Amniotic stem cell (primary cell): ENCODE measurements at places on chromosomes 3 and 15.

- no peak for DNase-seq
Observed at GRCh38 chr3:43260412-43260811, 25.9 kb upstream of the SNRK start.

DNA sequence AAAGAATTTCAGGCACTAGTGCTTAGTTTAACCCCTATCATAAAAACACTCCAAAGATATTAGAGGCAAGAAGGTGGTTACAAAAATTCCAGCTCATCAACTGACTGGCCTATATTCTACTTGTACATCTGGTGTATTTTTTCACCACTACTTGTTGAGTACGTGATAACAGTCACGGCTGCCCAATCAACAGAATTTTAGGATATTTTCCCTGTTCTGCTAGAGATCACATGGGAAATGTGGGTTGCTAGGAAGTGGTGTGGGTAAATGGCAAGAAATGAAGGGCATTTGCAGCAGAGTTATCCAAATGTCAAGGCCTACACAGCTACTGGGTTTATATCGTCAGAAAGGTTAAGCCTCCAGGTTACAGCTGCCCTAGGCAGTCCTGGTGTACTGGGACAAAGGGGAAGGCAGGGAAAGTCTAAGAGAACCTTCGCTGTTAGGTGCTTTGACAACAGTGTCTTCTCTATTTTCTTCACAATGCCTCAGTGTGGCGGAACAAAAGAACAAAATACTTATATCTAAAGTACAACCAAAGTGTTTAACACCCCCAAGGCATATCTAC lies 81.9 kb downstream of the FMN1 start:
- DNase-seq = no peak

DNA sequence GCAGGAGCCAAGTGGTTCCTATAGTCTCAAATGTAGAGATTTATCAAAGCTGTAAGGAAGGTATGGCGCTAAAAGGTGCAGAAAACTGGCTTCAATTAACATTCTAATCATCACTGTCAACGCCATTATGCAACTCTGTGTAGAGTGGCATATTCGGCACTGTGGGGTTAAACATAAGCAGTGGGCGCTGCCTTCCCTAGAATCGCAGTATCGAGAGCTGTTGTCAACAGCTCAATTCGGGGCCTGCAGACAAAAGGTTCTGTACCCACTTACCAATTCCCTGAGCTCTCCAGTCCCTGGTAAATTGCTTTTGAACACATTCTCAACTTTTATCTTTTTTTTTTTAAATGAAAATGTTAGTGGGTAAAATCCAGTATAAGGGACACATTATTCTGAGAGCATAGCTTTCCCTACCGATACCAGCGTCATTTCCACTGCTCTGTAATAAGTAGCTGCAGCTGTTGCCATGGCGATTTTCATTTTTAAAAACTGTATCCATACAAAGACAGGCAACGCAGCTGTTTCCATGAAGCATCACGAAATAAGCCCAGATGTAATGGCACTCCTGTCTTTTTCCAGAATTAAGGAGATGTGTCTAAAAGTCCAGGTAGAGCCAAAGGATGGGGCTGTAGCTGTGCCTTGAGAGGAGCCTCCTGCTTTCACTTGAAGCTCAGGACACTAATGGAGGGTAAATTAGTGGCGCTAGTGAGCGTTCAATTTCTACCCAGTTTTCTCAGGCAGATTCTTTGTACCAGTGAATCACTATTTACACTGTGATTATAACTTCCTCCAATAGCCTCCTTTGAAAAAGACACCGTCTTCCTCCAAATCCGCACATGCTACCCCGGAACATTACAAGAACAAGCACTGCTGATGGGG lies 250.3 kb downstream of the SLC9A9 start:
- no peak for DNase-seq

GRCh38 chr3:169871129-169871886 lies 1.6 kb upstream of the LRRC31 start:
- DNase-seq = no peak

- no peak for DNase-seq
Observed at GRCh38 chr3:30135190-30135589, 471.2 kb upstream of the TGFBR2 start.

- DNase-seq = no peak
Observed at GRCh38 chr3:121660356-121661171, at the start of gene HCLS1. TSS of gene HCLS1 (minus strand) at chr3:121660903. CDS start at chr3:121658347, 2,556 bp downstream.

DNA sequence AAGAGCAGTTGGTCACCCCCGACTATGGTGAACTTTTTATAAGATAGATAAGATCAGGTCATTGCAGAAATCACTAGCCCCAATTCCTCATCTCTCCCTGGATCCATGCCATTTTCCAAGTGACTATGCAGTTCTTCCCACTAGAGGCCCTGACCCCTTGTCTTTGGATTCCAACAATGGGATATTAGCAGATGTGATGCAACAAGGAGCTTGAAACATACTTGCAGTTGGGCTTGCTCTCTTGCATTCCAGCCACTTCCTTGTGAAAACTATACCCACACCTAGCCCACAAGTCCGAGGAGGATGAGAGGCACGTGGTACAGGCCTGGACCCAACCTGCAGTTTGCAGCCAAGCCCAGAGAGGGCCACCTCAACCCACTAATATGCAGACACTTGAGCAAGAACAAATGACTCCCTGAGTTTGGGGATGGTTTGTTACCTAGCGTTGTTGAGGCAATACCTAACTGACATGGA lies 60.6 kb downstream of the SUCLG2 start:
- DNase-seq = no peak

DNA sequence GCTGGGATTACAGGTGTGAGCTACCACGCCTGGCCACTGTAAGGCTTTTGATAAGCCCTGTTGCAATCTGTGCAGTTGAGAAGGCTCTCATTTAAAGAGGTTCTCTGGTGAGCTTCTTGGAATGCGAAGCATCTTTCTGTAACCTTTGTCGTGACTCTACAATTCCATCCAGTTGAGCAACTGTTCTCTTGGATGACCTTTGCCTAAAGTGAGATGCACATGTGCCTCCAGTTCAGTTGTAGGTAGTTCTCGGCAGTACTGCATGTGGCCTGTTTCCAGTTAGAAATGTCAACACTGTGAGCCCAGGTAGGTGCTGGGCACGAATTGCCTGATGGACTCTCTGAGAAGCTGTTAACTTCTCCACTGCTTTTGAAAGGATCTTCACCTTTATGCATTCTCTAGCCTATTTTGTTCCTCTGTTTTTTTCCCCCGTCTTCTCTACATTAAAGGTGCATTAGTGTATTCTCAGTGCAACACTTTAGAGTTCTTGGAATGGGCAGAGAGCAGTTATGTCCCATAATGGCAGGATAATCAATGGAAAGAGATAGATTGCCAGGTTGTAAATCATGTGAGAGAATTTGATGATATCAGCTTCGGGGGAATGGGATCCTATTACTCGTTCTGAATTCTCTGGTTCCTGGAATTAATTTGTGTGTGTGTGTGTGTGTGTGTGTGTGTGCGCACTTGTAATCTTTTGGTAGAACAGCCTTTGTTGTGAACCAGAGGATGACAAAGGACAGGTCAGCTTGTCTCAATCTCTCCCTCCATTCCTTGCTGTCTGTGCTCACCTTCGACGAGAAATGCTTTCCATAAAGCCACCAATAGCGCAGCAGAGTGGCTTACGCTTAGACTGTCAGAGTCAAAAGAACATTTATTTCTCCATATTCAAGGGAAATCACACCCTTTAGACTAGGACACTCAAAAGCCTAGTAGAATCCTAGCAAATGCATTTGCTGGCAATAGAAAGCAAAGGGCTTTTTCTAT lies 51.1 kb downstream of the PTPRG start:
- no peak for DNase-seq

DNA sequence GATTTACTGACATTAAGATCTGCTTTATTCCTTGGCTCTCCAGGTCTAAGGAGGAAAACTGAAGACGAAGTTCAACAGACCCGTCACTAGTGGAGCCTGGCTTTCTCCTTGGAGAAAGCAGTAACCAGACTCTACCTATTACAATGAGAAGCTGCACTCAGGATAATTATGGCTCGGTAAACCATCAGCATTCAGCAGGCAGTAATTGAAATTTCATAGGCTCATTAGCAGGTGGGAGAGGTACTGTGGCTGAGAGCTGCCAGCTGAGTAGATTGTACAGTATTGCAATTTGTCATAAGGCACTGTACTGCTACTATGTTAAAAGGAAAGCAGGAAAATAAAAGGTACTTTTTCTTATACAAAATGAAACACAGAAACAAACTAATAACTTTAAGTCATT lies 51.2 kb downstream of the CHAC1 start:
- DNase-seq = no peak

- DNase-seq = no peak
Observed at GRCh38 chr3:136667081-136667480, 85.1 kb downstream of the STAG1 start.

DNA sequence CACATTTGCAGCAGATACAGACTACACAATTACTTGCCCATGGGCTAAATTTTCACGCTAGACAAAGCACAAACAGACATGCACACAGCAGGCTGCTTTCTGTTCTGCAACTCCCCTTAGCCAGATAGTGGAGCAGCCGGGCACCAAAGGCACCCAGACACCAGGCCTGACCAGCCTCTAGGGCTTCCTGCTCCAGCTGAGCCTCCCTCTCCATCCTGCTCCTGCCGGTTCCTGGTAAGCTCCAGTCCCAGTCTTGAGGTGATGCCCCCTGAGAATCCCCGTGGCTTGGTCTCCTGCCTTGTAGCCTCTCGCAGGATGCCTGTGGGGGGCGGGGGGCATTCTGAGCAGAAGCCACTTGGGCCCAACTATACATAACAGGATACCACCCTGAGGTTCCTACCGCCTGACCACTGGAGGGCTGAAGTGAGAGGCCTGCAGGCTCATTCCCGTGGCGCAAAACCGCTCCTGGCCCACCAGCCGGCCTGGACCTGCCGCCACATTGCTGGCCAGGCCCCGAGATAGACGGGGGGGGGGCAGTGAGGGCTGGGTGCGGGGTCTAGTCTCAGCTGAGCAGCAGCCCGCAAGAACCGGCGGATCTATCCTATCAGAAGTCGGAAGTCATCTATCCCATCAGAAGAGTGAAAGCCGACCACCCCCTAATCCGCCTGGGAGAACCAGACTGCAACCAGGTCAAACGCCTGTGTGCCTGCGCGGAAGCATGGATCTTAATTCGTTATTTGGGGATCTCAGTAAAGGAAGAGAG lies 3.9 kb downstream of the FOXL2 start:
- no peak for DNase-seq

GRCh38 chr3:170418422-170419398 lies at the start of gene CLDN11:
TSS of gene CLDN11 (plus strand) at chr3:170418868. CDS start at chr3:170419067, 199 bp downstream.
- DNase-seq = no peak

GRCh38 chr15:69991551-69991980 lies 106.2 kb downstream of the TLE3 start:
- DNase-seq = no peak

DNA sequence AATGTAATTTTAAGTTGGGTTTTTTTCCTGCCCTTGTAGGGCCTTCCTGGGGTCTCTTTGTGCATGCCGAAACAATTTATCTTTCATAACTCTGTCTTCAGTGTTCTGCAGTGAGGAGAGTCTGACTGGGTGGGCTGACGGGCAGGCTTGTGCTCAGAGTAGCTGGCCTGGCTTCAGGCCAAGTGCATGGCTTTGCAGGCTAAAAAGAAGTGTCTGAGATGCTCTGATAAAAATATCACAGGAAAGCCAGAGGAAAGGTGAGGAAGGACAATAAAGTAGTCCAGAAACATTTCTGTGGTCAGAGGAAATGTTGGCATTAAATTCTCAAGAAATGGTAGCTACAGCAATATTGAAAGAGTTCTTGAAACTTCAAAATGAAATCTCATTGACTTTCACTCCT lies 25.5 kb downstream of the ST3GAL6 start:
- DNase-seq = no peak

DNA sequence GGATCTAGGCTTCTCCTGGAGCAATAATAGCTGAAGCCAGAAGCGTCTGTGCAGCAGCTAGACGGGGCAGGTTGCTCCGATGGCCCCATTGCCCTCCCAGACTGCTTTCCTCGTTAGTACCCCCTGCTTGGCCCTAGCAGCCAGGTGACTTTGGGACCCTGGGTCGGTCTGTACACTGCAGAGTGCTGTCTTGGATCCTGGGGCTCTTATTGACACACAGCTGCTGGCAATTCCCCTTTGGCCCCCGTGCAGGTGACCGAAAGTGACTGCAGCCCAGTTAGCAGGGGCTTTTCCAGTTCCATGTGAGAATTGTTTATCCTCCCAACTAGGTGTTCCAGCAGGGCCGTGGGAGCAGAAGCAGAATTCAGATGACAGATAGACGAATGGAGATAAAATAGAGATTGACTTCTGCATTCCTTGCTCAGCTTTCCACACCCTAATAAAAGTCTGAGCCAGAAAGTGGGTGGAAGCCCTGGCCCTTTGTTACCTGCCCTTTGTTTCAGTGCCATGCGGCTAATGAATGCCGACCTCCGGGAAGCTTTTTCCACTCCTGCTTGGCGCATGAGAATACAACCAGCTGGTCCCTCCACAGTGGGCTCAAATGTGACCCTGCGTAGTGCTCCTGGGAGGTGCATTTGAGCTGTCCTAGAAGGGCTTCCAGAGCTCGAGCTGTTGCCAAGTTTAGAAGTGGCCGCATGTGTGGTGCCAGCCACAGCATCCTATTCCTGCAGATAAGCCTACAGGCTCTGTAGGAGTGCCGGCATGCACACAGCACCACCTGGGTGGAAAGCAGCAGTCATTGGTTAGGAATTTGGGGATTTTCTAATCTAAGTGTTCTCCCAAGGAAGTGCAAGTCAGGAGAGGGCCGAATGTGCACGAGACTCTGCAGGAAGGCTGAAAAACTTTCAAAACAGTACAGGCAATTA lies 94.4 kb downstream of the SLCO3A1 start:
- no peak for DNase-seq

DNA sequence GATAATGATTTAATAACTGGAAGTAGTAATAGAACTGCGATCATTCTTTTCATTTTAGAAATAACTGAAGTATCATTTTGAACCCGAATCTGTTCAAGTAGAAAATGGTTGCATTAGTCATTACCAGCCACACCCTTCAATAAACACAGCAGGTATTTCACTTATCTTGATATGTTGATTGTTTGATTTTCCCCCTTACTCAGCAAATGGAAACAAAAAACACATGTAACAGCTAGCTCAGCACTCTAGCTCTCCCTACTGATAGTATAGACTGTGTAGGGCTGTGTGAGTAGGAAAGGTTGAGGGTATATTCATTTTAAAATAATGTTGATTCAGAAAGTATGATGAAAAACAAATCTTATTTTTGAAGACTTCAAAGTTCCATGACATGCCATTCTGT lies 1.1 kb upstream of the GPR149 start:
- DNase-seq = no peak

DNA sequence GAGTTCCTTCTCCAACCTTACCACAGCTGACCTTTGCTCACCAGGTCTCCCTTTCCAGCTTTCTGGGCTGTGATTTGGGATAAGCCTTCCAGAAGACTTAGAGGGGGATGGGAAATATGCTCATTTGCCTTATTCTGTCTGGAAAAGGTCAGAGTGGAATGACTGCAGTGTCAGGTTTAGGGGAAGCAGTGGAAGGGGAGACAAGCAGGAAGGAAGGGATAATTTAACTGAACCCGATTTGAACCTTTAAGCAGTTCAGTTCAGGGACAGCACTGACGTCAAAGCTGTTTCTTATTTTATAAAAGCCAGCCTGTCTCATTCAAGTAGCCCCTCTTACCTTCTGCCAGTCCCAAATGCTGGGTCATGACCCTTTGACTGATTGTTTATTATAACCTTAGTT lies 418.4 kb upstream of the RARB start:
- DNase-seq = no peak

GRCh38 chr3:133610031-133610430 lies 36.5 kb downstream of the CDV3 start:
- no peak for DNase-seq
